ENCODE measurements at places on chromosomes 3 and 15. TPM values are rescaled to one million over a fixed set of nuclear protein-coding genes. Genes with fewer than 3 reads are reported as not detected.

The SAMD7 gene
- not detected for total RNA-seq

The NMB gene
- total RNA-seq: 0.59 TPM

- DNase-seq: no peak
Measured at GRCh38 chr15:70521576-70522322, 241.6 kb downstream of the UACA start.

- no peak for DNase-seq
Measured at GRCh38 chr3:170225166-170225565, 2.9 kb downstream of the PRKCI start.

All from liver (tissue), 10 donors.